ENCODE measurements at places on chromosomes 13 and 19.

- no peak for DNase-seq
Observed at GRCh38 chr19:48918801-48919247, 14.7 kb upstream of the DHDH start.

DNA sequence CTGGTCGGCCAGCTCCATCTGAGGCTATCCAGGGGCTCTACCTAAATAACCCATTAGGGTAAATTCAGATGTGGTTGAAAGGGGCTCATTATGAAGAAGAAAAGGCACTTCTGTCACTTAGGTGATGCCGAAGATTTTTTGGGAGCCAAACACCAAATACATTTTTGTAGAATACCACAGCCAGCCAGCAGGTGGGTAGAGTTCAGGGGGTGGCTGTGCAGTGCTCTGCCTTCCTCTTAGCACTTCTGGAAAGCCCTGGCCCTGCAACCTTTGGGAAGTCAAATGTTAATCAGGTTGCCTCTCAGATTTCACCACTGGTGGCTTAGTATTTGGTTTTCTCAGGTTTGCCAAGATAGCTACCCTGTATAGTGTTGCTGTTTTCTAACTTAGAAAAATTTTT lies 18.5 kb upstream of the GPR18 start:
- DNase-seq = no peak

DNA sequence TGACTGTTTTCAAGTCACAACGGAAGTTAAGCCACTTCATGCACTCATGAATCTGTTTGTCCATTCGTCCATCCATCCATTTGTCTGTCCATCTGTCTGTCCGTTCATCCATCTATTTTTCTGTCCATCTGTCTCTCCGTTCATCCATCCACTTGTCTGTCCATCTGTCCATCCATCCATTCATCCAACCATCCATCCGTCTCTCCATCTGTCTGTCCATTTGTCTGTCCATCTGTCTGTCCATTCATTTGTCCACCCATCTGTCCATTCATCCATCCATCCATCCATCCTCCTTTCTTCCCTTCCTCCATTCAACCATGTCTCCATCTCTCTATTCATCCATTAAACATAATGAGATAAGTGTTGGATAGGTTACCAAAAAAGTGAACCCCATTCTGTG lies 123.5 kb upstream of the UQCRFS1 start:
- DNase-seq = no peak

DNA sequence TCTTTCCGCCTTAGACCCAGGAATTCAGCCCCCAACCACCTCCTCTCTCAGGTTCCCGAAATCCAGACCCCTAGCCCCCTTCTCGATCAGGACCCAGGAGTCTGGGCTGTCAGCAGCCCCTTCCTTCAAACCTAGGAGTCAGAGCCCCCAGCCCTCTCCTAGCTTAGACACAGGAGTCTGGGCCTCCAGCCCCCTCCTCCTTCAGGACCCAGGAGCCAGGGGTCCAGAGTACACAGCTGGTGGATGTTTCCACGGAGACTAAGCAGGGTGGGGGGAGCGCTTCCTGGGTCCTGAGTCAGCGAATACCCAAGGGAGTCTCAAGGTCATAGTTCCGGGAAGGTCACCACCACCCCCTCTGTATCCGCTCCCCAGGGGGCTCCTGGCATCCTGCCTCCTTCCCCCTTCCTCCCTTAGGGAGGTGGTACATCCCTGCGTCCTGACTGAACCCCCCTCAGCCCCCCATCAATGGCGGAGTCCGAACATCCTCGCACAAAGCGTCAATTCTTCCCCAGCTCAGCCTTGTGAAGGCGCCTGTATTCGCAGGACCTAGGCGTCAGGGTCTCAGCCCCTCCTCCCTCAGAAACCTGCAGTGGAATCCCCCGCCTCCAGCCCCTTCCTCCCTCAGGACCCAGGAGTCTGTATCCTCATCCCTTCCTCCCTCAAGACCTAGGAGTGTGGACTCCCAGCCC lies 4.6 kb downstream of the CADM4 start:
- DNase-seq = no peak

DNA sequence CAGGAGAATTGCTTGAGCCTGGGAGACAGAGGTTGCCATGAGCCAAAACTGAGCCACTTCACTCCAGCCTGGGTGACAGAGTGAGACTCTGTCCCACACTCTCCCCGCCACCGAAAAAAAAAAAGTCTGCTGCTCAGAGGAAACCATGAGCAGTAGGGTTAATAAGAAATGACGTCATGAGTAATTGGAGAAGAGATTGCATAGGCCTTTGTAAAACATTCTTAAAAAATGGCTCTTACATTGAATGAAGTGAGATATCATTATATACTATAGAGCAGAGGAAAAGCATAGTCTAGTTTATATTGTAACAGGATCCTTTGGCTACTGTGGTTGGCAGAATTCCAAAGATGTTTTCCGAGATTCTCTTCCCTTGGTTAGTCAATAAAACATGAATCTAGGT lies 228.2 kb downstream of the PCDH20 start:
- DNase-seq = no peak

- no peak for DNase-seq
Observed at GRCh38 chr13:27168906-27169657, 2.5 kb downstream of the USP12 start.

- DNase-seq = no peak
Observed at GRCh38 chr13:40192452-40192851, 474.0 kb downstream of the FOXO1 start.

- no peak for DNase-seq
Observed at GRCh38 chr19:3094601-3095440, 659 bp downstream of the GNA11 start.

DNA sequence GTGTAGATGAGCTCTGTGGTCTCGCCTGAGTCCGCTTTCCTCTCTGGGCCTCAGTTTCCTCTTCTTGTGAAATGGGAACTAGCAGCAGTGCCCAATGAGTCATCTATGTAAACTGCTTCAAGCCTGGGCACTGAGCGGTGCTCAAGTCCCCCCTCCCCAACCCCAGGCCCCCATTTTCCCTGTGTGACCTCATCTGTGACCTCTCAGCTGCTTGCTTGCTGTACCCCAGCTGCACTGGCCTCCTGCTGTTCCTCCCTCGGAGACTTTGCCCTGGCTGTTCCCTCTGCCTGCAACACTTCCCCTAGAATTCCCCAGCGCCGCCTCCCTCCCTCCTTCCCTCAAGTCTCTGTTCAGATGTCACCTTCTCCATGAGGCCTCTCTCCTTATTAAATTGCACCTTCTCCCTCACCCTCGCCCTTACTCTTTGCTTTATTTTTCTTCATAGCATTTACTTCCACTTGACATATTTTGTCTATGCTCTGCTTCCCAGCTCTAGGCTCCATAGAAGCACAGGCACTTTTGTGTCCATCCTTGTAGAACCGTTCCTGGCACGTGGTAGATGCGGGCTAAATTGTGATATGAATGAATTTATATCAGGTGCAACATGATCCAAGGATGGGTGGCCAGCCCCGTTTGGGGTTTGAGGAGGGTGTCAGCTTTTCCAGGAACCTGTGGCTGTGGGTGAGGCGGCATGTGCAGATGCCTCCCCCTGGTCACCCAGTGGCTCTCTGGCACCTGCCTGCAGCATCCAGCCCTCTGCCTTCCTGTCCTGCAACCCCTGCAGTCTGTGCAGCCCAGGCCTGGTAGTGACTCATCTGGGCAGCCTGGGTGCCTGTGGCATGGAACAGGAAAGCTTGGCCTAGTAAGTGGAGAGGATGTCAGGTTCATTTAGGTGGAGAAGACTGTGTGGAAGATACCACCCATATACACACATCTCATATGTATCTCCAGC lies 26.3 kb downstream of the SIPA1L3 start:
- DNase-seq = no peak

DNA sequence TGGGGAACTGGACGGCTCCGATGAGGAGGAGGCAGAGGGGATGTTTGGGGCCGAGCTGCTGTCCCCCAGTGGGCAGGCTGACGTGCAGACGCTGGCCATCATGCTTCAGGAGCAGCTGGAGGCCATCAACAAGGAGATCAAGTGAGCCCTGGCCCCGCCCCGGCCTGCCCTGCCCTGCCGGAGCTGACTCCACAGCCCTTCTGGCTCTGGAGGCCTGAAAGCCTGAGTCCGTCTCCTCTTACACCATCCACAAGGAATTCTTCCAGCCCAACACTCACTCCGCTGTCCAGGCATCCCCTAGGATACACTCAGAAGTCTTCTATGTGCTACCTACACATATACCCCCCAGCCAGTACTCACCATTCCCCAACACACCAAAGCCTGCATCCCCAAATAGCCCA lies 17.4 kb downstream of the PPFIA3 start:
- DNase-seq = no peak

- DNase-seq = no peak
Observed at GRCh38 chr13:44309794-44310757, 63.5 kb upstream of the SERP2 start.

DNA sequence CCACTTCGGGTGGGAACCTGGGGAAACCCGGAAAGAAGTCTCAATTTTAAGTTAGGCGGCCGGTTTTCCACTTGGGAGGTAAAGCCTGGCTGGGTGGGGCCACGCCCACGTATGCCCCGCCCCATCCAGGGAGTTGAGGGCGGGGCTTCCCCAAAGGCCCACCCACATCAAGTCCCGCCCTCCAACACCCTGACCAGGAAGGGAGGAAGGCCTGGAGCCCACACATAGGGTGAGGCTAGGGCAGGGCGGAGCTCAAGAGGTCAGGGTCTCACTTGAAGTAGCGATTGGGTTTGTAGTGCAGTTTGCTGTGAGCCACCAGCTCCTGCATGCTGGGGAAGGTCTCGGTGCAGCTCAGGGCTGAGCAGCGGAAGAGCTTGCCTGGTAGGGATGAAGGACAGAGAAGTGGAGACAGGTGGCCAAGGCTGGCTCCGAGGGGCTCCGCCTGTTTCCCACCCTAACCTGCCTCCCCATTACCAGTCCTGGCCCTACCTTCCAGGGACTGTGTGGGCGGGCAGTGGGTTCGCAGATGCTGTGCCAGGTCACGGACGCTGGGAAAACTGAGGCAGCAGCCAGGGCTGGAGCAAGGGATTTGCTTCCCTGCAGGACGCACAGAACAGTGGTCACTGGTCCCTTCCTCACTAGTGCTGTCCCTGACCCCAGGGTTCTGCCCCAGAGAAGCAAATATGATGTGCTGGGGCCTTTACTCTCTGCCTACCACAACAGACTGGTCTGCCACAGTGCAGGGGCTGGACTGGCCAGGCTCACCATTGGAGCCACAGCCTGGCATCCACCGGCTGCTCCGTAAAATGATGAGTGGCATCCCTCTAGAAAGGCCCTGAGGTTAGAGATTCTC lies 1.6 kb downstream of the ZNF414 start:
- DNase-seq = no peak

GRCh38 chr19:53177986-53178385 lies 15.2 kb downstream of the ZNF665 start:
- no peak for DNase-seq

DNA sequence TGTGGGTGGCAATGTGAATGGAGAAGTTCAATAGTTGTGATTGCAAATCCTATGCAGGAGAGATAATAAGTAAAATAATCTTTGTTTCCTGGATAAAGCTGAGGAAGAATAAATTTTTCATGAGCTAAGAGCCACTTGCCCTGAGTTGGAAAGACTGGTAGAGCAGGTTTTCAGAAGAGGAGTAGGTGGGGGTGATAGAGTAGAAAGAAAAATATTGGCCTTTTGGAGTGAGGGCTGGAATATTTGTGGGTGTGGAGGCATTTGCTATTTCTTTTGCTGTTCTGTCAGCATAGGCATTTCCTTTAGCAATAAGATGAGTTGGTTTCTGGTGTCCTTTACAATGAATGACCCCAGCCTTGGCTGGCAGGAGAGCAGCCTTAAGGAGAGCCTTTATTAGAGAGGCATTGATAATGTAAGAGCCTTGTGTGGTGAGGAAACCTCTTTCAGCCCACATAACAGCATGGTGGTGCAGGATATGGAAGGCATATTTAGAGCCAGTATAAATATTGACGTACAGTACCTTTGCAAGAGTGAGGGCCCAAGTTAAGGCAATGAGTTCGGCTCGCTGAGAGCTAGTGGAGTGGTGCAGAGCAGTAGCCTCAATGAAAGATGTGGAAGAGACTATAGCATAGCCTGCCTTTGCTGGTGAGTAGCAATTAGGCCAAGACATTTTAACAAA lies 11.6 kb upstream of the ZNF431 start:
- DNase-seq = no peak

DNA sequence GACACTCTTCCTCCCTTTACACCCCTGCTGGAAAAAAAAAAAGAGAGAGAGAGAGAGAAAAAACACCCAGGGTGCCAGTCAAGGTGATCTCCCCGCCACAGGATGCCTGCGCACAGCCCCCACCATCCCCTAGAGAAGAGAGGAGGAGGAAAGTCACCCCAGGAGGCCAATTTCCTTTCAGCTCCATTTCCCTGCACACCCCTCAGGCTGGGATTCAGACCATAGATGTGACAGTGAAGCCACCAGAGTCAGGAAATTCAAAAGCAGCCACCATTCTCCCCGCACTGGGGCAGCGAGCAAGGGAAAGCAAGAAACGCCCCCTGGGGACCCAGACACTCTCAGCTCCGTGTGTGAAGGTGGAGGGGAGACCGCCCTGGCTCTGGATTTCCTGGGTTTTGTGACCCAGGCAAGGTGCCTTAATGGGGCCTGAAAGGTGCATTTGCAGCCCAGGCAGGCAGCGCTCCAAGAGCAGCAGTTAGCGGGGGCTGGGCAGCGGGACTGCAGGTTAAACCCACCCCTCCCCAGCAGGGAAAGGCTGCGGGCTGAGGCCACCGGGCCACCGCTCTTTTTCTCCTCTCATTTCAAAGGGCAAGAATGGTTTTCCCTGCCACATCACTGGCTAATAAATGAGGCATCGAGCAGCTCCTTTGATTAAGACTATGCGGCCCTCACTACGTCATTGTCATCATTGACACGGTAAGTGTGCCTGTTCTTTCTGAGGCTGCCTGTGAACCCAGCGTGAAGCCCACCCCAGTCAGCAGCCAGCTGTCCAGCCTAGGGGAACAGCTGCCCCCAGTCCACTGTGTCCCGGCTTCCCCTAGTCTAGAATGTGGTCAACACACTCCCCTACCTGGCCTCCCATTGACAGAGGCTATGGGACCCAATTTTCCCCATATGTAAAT lies 83.8 kb upstream of the TM9SF2 start:
- DNase-seq = no peak

DNA sequence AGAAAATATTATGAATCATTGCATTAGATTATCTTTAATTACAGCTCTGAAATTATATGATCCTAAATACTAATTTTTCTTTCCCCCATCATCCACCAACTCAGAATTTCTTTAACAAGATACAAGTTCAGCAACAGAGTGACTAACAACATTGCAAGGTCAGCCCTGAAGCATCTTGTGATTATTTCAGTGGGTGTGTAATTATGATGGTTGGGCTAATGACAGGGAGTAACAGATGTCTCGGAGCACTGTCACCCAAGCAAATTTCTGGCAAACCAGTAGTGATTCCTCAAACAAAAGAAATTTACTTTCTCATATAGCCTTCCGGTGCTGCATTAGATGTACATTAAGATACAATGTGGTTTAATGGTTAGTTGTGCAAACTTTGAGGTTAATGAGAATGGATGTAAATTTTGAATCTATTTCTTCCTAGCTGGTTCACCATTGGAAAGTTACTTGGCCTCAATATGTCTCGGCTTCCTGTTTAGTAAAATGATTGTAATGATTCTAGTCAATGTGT lies 238.9 kb downstream of the ITGBL1 start:
- no peak for DNase-seq

DNA sequence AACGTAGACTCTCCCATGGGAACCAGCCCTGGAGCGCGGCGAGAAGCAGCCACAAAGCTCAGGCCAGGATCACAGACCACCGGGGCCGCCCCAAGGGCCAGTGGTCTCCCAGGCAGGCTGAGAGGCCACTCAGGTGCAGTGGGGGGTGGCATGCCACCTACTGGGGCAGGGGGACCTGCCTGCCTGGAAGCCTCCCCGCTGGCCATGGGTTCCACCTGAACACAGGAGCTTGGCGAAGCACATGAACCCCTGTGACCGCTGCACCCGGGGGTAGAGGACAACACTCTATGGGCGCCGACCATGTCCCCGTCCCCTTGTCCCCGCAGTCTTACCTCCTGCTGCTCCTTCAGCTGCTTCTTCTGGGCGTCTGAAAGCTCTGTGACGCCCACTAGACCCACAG lies 6.8 kb upstream of the TM6SF2 start:
- no peak for DNase-seq
